ENCODE measurements at places on chromosomes 3 and 15.

DNA sequence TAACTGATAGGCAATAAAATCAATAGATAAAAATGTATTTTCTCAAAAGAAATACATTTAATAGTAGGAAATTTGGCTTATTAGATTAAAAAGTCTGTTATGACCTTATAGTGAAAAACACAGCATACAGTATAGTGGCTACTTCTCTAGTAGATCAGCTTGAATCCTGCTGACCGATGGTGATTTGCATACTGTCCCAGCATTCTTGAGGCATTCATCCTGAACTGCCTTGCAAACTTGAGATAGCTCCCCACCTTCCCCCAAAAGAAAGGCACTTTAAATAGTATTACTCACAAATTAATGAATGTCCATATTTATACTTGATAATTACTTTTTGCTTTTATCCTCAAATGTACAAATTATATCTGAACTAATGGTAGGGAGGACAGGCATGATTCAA lies 6.7 kb downstream of the CHMP2B start:
- DNase-seq, result no peak

GRCh38 chr3:120471643-120472042 lies 20.9 kb upstream of the FSTL1 start:
- no peak for DNase-seq

DNA sequence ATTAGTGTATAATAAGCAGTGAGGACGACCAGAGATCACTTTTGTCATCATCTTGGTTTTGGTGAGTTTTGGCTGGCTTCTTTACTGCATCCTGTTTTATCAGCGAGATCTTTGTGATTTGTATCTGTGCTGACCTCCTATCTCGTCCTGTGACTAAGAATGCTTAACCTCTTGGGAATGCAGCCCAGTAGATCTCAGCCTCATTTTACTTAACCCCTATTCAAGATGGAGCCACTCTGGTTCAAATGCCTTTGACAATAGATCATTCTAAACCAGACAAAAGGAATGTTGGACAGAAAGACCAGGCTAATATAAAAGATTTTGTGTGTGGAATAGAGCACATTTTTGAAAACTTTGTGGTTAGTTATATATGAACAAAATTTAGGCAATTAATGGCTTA lies 618.5 kb upstream of the BCHE start:
- no peak for DNase-seq

GRCh38 chr3:145089337-145089736 lies 1071.6 kb downstream of the PLOD2 start:
- no peak for DNase-seq

GRCh38 chr3:109803274-109803673 lies 465.9 kb upstream of the DPPA4 start:
- DNase-seq, result no peak

DNA sequence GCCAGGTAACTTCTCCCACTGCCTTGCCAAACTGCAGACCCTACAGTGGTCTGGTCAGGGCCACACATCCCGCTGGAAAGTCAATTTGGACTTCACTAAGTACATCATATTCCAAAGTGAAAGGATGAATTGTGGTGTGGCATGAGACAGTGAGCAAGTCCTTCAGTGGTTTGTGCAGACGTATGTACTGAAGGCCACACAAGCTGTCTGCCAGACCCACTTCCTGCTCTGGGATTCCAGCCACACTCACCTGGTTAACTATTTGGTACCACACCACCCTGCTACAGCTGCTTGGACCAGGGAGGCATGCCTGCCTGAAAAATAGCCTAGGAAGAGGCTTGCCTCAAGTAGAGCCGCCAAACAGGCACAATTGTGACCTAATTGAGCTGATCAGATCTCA lies 94.1 kb upstream of the STRIT1 start:
- DNase-seq, result no peak

GRCh38 chr3:162224746-162225145 lies 728.1 kb downstream of the OTOL1 start:
- no peak for DNase-seq

All from stimulated activated CD8-positive, alpha-beta memory T cell treated with anti-CD3 and anti-CD28 coated beads, Interleukin-4, amount 100 ng/mL, for 1 hour (primary cell).